ENCODE measurements at places on chromosomes 7 and 10.

DNA sequence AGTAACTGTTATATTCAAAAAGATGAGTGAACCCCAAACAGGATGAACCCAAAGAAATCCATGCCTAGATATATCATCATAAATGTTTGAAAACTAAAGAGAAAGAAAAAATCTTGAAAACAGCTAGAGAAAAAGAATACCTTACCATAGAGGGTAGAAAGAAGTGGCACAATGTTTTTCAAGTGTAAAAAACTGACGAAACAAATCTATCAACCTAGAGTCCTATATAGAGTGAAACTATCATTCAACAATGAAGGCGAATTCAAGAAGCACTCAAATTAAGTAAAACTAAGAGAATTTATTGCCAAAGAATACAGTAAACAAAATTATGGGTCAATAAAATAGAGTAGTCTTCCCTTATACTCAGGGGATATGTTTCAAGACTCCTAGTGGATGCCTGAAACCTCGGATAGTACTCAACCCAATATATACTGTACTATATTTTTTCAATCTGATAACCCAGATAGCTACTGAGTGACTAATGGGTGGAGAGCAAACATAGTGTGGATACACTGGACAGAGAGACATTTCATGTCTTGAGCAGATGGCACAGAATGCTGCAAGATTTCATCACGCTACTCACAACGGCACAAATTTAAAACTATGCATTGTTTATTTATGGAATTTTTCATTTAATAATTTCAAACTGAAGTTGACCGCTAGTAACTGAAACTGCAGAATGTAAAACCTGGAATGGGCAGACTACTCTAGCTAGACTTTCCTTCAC, 52.6 kb upstream of the TMEM106B start:
- no peak for DNase-seq

- DNase-seq, result no peak
Measured at GRCh38 chr7:102918845-102919244, 6.0 kb downstream of the LRRC17 start.

DNA sequence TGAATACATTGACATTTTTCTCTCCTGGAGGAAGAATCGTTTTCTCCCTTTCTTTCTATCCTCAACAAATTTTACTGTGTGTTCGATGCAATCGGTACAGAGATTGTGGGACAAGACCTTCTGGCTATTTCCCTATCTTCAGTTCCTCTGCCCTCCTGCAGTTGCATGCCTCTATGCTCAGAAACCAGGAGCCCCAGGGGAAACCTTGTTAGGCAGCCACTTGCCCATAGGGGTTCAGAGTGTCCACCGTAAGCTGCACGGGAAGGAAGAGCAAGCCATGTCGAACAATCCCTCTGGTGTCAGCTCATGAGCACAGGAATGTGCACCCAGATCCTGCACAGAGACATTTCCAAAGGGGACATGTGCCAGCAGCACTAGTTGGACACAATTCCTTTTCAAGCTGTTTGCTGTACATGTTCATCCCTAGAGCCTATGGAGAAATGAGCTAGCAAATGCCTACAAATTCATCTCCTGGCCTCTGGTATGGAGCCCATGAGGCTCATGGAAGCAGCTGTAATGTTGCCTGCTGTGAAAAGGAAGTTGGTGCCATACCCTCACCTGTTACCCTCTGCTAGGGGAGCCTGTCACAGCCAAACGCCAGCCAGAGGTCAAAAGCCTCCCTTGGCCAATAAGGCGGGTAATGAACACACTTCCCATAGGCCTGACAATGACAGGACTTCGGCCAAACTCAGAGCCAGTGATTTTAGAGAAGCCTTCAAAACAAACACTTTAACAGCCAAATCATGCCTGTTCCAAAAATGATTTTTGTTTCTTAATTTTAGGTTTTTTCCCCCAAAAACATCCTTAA, 35.9 kb upstream of the ASAH2 start:
- no peak for DNase-seq

GRCh38 chr10:127911218-127911866, 4.4 kb downstream of the PTPRE start:
- no peak for DNase-seq

- no peak for DNase-seq
Measured at GRCh38 chr7:92612501-92612900, 22.3 kb upstream of the FAM133B start.

DNA sequence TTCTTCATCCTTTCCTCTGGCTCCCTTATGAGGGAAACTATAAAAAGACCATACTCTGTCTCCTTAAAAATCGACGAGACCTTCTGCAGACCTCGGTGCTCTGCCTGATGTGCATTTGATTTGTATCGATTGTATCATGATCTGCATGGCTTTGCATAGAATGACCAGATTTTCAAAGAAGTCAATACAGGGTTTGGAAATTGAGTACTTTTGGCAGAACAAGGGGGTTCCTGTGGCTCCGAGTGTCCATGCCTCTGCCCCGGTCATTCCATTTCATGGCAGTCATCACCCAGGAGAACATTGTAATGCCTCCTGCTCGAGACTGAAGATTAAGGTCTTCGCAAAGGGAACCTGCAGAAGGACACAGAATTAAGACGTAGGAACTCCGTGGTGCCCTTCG, 685 bp downstream of the CASP2 start:
- DNase-seq, result no peak

GRCh38 chr7:136399385-136399784, 422.2 kb upstream of the MTPN start:
- DNase-seq, result no peak

DNA sequence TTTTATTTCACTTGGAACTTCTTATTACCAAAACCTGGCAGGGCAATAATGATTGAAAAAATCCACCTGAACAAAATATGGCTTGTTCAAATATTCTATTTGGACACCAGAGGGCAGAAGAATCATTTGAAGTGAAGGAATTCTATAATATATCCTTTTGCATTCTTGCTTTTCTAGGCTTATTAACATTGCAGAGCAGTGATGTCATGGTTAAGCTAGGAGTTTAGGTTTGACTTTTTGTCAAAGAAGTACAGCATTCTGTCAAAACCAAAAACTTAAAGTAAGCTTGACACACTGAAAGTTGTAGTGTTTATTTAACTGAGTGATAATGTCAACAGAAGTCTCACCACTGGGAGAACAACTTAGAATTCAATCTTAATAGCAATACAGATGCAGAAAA, 156.0 kb downstream of the SEMA3D start:
- peak; percentile 19 for DNase-seq
